Activated CD4-positive, CD25-positive, alpha-beta regulatory T cell (primary cell): ENCODE measurements at places on chromosomes 2 and 18.

- DNase-seq: no peak
Measured at GRCh38 chr18:42233908-42234307, 278.9 kb downstream of the PIK3C3 start.

DNA sequence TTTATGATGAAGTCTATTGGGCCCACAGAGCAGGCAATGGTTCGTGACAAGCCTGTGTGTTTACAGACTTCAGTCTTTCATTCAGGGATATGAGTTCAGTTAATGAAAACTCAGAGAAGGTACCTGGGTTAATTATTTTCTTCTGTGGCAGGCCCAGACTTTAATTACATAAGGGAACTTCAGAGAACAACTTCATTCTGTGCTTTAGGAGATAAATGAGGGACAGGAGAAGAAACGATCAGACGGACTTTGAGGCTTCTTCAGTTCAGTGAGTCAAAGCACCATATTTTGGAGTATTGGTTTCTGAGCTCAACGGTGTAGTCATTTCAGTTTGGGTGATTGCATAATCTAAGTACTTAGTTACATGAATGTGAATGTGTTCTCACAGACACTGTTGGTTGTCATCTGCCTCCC is 203.0 kb upstream of the KCNJ3 start:
- DNase-seq: no peak

GRCh38 chr18:46042571-46043123 is 29.4 kb downstream of the PSTPIP2 start:
- DNase-seq: no peak

DNA sequence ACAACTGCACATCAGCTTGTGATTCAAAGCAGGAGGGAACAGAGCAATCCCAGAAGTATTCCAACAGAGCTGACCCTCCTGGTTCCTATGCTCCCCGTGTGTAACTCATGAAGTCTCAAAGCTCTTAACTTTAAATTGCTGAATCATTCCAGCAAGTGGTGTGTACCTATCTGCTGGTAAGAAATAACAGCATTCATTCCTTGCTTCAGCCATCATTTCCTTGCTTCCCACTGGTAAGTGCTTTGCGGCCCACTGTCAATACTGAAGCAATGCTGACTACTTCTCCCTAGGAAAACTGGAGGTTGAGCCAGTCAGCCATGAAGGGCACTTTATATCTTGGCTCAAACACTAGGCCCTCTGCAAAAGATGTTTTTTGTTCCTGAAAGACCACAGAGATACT is 222.4 kb downstream of the EXOC6B start:
- DNase-seq: no peak

DNA sequence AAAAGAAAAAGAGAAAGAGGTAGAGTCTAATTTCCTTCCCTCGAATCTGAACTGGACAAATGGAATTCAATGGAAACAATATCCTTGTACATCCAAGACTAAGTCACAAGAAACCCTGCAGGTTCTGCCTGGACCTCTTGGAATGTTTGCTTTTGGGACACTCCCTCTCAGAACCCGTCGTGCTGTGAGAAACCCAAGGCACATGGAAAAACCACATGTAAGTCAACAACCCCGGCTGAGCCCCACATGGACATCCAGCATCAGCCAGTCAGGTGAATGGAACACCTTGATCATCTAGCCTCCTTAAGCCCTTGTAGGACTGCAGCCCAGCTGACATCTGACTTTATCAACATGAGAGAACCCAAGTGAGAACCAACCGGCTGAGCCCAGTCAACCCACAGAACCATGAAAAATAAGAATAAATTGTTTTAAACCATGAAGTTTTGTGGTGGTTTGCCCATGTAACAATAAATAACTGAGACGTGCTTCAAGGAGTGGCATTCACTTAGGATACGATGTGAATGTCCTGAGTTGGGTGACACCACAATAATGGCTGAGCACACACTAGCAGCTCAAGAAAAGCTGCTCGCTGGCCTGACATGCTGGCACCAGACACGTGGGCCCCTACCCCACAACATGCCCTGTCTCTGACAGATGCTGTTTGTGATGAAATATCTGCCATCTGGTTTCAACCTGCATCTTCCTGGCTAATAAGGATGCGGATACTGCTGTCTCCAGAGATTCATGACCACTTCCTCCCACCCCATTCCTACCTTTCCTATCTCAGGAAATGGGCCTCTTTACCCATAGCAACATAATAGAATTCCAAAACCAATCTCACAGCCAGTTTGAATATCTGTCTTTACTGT is 28.8 kb downstream of the PKDCC start:
- DNase-seq: no peak
